CD4-positive, alpha-beta T cell treated with Interleukin-2 at 100 ng/mL for 4 hours (primary cell): ENCODE measurements at places on chromosomes 2 and 18.

DNA sequence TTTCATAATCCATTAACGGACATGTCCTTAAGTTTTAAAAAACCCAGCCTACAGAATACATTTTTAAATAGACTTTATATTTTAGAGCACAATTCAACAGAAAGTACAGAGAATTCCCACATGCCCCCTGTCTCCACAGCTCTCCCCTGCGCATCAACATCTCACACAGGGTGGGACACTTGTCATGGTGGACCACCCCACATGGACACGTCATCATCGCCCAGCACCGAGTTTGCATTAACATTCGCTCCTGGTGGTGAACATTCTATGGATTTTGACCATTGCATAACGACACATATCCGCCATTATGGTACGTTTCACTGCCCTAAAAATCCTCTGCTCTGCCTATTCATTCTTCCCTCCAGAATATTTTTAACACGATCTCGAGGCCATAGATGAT is 1.1 kb upstream of the KCNF1 start:
- no peak for DNase-seq

DNA sequence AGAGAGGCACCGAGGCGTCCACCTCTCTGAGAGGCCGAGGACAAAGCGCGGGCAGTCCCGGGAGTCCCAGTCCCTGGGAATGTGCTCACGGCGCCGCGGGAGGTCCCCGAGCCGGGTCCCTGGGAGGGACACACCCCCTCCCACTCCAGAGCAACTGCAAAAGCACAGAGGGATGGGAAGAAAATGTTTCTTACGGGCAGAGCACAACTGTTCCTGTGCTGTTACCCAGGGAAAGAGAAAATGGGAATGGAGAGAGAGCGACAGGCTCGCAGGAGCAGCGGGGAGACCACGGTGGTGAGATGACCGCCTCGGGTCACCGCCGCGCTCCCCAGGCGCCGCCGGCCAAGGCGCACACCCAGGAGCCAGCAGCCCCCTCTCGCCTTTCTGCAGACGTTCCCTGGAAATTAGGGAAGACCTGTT is 1.2 kb upstream of the BCL11A start:
- no peak for DNase-seq

DNA sequence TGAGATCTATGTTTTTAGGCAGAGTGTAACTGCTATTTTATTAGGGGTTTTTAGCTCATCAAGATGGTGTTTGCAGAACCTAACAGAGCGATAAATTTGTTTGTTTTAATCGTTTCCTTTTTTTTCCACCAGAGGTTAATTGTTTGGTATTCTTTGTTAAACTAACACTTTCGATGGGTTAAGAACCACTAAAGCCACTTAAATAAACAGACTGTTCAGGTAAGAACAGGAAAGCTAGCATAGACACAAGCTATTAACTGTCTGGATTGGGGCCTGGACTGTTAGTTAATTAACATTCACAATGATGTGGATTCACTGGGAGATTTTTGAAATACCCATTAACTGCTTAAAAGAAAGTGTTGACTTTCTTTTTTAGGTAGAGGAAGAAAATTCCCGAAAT is 209.0 kb upstream of the COPS8 start:
- no peak for DNase-seq

- no peak for DNase-seq
Observed at GRCh38 chr2:134198006-134198634, 55.8 kb upstream of the MGAT5 start.

DNA sequence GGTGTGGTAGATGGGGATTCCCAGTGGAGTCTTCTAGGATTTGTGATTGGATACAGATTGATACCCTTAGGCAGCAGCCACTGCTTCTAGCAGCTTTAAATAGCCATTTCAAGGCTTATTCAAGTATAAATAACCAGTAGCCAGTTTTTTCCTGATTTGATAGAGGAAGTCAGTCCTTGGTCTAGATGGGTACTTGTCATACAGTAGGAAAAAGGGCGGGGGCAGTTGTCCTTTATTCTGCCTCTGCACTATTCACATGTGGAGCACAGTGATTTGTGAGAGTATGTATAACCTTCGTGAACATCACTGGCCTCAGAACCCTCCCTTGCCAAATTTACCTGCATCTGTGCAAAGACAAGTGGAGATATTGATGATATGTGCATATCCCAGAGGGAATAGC is 6.8 kb downstream of the PPP1CB start:
- no peak for DNase-seq

GRCh38 chr2:50646226-50646625 is 385.7 kb downstream of the NRXN1 start:
- no peak for DNase-seq

- no peak for DNase-seq
Observed at GRCh38 chr2:26534865-26535662, 57.1 kb upstream of the OTOF start.

GRCh38 chr2:153604133-153604532 is 125.6 kb upstream of the RPRM start:
- DNase-seq, result no peak

DNA sequence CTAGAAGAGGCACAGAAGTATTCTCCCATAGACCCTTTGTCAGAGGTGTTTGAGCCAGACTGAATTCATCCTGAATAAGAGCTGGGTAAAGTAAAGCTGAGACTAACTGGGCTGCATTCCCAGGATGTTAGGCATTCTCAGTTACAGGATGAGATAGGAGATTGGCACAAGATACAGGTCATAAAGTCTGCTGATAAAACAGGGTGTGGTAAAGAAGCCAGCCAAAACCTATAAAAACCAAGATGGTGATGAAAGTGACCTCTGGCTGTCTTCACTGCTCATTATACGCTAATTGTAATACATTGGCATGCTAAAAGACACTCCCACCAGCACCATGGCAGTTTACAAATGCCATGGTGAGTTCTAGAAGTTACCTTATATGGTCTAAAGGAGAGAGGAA is 364.9 kb upstream of the TMEFF2 start:
- DNase-seq, result no peak

- no peak for DNase-seq
Observed at GRCh38 chr2:83394134-83394904, 1064.8 kb downstream of the SUCLG1 start.

GRCh38 chr18:76580288-76580962 is 85.4 kb upstream of the ZNF516 start:
- no peak for DNase-seq

DNA sequence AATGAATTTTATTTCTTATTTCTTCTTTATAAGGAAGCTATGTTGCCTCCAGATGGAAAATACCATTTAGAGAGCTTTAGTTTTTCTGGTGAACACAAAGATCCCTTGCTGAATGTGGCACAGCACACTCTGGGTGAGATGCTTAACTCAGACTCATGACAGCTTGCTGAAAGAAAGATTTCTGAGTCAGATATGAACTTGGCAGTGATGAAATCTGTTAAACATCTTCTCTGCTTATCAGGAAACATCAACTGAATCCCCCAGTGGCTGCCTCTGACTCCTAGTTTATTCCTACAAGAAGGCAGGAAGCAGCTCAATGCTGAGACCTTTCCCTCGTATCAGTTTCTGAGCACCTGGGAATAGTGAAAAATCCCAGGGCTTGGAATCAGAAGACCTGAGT is 162.8 kb downstream of the OSR1 start:
- no peak for DNase-seq
